ENCODE measurements at places on chromosomes 7 and 10.
A peak's percentile ranks its signal among the peaks of the same experiment; 100 is the strongest.

DNA sequence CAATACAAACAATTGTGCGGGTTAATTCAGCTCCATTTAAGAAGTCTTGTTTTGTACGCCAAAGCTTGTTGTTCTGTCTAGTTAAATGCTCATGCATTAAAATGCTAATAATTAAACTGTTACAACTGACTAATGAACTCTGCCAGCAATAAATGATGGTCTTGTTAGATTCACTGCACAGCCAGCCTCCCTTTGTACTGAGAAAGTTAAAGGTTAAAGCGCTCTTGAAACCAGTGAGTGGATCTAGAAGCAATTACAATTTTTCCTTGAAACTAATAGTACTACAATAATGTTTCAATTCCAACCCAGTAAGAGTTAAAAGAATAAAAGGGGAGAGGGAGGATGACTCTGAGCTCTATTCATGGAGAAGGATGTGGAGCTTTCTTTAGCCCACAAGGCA, 233.0 kb downstream of the EMX2 start:
- DNase-seq = no peak

DNA sequence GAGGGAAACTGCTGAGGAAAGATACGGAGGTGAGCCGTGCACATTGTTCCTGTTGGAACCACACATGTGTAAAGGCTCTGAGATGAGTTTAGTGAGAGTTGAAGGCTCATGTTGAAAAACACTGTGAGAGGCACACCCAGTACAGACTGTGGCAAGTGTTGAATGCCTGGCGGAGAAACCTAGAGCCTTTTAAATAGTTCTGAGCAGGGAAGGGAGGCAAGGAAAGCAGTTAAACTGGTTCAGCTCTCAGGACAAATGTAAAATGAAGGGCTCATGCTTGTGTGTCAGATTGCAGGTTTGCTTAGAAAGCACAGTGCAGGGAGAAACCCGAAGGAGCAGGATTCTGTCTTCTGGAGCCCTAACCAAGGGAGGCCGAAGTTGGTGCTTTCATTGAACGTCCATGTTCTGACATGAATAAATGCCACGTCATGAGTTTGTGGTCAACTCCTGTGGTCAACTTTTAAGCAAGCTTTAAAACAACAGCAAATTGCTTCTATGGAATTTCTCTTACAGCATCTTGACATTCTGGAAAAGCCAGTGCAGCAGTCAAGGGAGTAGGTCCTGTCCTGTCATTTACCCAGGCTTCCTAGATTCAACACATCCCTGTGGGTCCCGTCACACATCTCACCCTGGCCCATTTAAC, 650.9 kb upstream of the GALNT17 start:
- DNase-seq = no peak

DNA sequence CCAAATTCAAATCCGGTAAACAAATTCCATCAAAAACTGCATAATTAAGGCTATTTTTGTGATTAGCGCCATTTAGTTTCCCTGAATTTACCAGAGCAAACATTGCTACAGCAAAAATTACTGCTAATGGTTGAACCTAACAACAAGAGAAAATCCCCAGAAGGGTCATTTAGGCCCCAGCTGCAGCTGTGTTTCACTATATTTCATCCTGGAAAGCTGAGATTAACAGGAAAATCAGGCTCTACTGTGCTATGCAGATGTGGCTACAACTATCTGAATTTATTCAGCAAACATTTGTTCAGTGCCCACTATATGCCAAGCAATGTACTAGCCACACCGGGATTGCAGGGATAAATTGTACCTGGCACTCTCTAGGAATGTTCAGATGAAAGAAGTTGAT, 104.0 kb downstream of the PON1 start:
- DNase-seq = no peak

- no peak for DNase-seq
Observed at GRCh38 chr10:132890301-132890700, 52.1 kb downstream of the CFAP46 start.

- DNase-seq = no peak
Observed at GRCh38 chr10:90412582-90412981, 445.3 kb downstream of the HTR7 start.

GRCh38 chr7:90692396-90692795, 96.3 kb downstream of the CDK14 start:
- no peak for DNase-seq

DNA sequence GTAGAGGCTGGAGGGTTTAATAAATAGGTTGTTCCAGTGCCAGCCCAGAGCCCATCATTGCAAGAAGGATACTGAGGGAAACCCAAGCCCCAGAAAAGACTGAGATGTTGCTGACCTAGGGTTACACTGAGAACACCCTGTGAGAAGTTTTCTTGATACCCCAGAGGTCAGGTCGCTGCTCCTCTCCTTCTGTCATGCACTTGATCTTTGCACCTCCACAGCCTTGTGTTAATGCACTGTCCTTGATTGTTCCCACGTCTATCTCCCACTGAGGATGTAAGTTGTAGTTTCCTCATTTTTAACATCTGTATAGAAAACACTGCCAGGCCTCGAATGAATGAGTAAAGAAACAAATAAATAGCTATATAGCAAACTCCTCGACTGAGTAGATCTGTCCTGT, 195.3 kb upstream of the AHR start:
- no peak for DNase-seq

- no peak for DNase-seq
Observed at GRCh38 chr10:62130948-62131347, 137.7 kb downstream of the RTKN2 start.

DNA sequence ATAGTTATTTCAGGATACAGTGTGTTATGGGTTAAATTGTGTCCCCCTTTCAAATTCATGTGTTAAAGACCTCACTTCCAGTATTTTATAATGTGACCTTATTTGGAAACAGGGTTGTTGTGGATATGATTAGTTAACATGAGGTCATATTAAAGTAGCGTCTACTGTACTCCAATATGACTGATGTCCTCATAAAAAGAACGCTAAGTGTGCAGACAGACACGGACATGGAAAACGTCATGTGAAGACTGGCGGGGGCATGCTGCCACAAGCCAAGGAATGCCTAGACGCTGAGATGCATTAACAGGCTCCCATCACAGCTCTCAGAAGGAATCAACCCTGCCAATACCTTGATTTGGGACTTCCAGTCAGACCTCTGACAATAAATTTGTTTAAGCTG, 1.5 kb upstream of the WDR37 start:
- DNase-seq = no peak

DNA sequence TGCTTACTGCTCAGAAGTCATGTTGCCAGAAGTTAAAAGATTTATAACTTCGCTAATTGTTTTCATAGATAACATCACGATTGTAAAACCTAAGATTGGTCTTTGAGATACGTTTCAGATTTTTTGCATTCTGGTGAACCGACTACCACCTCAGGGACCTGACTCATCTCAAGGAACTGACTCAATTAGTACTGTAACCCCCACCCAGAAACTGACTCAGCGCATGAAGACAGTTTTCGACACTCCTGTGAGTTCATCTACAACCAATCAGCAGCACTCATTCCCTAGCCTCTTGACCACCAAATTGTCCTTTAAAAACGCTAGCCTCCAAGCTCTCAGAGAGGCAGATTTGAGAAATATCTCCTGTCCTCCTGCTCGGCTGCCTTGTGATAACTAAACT, 72.3 kb downstream of the ELMO1 start:
- DNase-seq = no peak

GRCh38 chr10:4671451-4672145, 154.4 kb upstream of the AKR1E2 start:
- no peak for DNase-seq

DNA sequence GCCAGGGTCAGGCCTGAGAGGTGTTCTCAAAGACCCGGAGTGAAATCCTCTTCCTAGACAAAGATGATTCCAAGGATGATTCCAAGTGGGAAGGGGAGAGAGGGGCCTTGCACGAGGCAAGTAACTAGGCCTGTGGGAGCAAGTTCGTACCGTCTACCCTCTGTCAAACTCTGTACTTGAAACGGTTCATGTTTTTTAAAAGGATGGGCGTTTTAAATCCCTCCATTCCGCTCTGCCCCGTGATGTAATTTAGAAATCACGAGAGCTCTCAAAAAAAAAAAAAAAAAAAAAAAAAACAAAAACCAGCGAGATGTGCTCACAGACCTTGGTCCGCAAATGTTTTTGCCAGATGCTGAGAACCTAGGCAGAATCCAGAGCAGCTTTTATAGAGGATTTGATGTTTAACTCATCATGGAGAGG, 114.7 kb upstream of the CARD11 start:
- DNase-seq = no peak

- no peak for DNase-seq
Observed at GRCh38 chr10:62662486-62662885, 142.0 kb upstream of the ADO start.

DNA sequence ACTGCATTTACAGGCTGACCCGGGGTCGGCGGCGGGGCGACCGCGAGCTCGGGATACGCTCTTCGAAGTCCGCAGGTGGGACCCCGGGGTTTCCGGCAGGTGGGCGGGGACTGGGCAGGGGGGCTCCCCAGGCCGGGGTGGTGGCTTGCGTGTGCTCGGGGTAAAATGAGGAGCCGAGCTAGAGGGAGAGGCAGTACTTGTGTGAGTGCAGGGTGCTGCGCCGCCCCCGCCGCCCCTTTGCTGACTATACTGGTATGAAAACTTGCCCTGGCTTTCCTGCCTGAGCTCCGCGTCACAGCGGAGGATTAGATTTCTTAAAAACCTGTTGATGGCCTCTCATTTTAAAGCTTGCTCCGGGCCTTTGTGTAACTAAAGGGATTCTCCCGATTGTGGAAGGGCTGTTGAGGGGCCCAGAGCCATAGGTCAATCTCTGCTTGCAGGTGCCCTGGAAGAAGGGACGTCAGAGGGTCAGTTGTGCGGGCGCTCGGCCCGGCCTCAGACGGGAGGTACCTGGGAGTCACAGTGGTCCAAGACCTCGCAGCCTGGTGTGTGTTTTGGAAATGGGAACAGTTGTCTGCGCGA, 488 bp downstream of the ARMC10 start:
- DNase-seq = no peak

DNA sequence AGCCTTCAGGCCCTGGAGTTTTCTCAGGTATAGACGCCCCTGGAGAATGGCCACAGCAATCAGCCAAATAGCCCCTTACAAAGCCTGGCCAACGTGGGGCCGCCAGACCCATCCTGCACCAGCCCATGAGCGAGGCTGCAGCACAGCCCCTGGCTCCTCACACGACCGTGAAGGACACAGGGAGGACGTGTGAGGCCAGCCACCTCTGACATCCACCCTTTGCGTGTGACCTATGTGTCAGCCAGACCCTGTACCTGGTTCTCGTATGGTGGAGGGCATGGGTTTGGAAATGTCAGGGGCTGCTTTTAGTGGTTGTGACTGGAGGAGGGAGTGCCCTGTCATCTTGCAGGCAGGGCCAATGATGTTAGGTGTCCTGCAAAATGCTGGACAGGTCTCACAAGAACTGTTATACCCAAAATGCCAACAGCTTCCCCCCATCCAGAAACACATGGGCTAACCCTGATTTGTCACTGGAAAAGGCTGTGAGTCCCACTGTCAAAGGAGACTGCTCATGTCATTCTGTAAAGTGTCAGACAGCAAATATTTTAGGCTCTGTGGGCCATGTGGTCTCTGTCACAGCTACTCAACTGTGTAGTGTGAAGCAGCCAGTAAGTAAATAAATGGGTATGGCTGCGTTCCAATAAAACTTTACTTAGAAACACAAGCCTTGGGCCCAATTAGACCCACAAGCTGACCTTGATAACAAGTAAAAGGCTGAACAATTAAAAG, 30.0 kb downstream of the NOD1 start:
- no peak for DNase-seq

- peak; percentile 56 for DNase-seq
Observed at GRCh38 chr10:95782318-95782717, 26.4 kb downstream of the ENTPD1 start.

DNA sequence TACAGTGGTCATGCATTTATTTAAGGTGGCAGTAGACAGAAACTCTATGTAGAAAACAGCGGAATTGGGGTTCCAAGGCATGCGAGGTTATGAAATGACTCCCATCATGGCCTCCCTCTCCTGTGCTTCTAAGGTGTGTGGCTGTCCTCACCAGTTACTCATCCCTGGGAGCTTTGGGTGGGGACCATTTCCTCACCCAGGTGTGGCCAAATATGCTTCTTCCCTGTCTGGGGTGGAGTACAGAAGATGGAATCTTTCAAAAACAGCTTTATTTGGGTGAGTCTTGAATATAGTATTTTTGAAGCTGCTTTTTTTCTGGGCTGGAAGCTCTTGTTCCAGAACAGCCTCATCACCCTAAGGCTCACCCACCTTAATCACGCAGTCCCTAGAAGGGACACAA, 139.0 kb downstream of the NRF1 start:
- DNase-seq = no peak

DNA sequence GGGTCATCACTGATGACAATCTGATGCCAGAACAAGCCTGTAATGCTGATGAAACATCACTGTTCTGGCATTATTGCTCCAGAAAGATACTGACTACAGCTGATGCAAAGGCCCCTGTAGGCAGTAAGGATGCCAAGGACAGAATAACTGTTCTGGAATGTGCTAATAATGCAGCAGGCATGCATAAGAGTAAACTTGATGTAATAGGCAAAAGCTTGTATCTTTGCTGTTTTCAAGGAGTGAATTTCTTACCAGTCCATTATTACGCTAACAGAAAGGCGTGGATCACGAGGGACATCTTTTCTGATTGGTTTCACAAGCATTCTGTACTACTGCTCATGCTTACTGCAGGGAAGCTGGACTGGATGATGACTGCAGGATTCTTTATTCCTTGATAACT, 18.7 kb downstream of the LCOR start:
- no peak for DNase-seq

DNA sequence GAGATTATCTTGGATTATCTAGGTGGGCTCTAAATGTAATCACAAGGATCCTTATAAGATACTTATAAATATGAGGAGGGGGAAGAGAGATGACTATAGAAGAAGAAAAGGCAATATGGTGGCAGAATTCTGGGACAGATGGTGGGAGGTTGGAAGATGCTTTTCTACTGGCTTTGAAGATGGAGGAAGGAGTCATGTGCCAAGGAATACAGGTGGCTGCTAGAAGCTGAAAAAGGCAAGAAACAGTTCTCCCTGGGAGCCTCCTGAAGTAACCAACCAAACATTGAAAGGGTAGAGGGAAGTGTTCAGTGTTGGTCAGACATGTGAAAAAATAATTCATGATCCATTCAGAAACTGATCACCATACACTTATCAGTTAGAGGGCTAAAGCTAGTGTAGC, 213.3 kb downstream of the WDR11 start:
- DNase-seq = no peak

Measured in naive B cell (primary cell).